ENCODE measurements at places on chromosomes 3 and 15.

- no peak for DNase-seq
Observed at GRCh38 chr15:84961707-84962106, 19.9 kb upstream of the PDE8A start.

DNA sequence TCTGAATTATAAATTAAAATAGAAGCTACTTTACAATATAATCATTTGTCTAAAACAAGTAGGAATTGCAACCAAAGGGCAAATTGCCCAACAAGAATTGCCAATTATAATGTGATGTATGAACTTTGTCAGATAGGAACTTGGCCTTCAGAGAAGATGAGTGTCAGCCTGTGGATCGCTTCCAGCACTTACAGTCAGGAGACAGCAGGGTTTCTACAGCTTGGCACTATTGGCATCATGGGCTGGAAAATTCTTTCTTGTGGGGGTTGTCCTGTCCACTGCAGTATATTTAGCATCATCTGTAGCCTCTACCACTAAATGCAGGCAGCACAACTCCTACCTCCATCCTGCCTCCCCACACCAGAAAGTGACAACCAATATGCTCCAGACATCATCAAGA lies 48.1 kb upstream of the CRBN start:
- no peak for DNase-seq

GRCh38 chr3:177835917-177836316 lies 638.6 kb upstream of the TBL1XR1 start:
- peak; percentile 43 for DNase-seq

DNA sequence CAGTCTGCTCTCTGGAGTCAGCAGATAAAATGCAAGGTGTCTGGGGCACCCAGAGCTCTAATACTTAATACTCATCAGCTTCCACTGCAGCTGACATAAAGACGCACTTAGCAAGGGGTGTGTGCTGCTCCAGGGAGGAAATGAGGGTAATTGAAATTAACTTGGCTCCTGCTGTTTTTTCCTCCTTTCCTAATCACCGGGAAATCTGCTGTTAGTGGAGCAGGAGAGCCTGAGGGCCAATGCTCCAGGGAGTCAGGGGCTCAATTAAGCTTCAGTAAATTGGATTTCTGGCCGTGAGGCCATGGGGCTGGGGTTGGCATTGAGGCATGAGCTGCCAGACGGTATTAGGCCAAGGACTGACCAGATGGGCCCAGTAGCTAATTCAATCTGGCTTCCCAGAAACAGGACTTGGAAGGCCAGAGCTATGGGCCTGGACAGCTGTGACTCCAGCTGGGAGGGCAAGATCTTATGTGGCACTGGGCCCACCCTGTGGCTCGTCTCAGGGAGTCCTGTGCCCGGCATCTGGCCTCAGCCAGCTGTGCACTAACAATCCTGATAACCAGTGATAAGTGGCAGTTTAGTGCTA lies 30.7 kb upstream of the CHRNB4 start:
- DNase-seq: no peak

GRCh38 chr3:197906850-197907187 lies 43.2 kb upstream of the RPL35A start:
- DNase-seq: no peak

- no peak for DNase-seq
Observed at GRCh38 chr3:56051052-56051451, 417.2 kb downstream of the ERC2 start.

- peak; percentile 62 for DNase-seq
Observed at GRCh38 chr15:99582508-99582960, 16.8 kb downstream of the MEF2A start.

DNA sequence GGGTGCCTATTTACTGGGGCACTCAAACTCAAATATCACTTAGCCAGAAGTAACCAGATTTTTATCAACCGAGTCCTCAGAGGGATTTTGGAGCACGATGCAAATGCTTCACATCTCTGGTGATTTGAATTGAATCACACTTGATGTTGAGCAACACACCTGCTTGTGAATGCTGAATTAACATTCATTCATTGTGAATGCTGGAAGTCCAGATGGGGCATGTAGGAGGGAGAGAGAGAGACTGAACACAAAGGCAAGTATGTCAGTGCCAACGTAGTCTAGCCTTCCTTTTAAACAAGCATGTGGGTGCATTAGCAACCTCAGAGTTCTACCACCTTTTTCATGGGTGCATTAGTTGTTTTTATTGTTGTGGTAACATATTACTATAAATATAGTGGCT lies 156.2 kb downstream of the ADAMTSL3 start:
- DNase-seq: no peak

- no peak for DNase-seq
Observed at GRCh38 chr3:13465236-13465873, 14.8 kb upstream of the HDAC11 start.

GRCh38 chr3:57026944-57027343 lies 33.5 kb upstream of the SPATA12 start:
- no peak for DNase-seq

GRCh38 chr15:27985099-27985498 lies 114.0 kb downstream of the OCA2 start:
- no peak for DNase-seq

- DNase-seq: no peak
Observed at GRCh38 chr3:186198442-186198841, 89.6 kb upstream of the ETV5 start.

DNA sequence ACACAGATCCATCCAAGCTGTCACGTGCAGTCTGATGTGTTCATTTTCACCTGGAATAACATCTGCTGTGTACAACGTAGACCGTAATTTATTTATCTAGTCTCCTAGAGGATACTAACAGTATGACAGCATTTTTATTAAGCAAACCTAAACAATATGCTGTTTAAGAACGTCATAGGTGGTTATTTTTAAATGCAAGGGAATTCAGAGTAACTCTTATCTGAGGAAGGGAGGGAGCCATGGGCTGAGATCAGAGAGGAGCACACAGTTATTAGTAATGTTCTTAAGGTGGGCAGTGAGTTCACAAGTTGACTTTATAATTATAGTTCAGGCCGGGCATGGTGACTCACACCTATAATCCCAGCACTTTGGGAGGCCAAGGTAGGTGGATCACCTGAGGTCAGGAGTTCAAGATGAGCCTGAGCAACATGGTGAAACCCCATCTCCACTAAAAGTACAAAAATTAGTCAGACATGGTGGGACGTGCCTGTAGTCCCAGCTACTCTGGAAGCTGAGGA lies 193.6 kb downstream of the UACA start:
- no peak for DNase-seq

- peak; percentile 51 for DNase-seq
Observed at GRCh38 chr15:68415501-68416157, 16.3 kb downstream of the ITGA11 start.

GRCh38 chr3:72338082-72338941 lies 509.9 kb downstream of the SHQ1 start:
- DNase-seq: no peak

GRCh38 chr15:81411051-81411450 lies 37.0 kb upstream of the TMC3 start:
- DNase-seq: no peak
